Adrenal gland (tissue), 19 donors: ENCODE measurements at places on chromosomes 12 and 14.

GRCh38 chr12:48818831-48819590, 715 bp downstream of the CACNB3 start:
- H3K4me3 ChIP-seq = no peak overlapping the region
- DNase-seq = no peak
- H3K27me3 ChIP-seq = no peaks in the 10 kb centered on the region
- H3K27ac ChIP-seq = no peak overlapping the region
- no peaks in the 10 kb centered on the region for H3K36me3 ChIP-seq

- no peak overlapping the region for H3K27ac ChIP-seq
- no peaks in the 10 kb centered on the region for H3K36me3 ChIP-seq
- H3K4me3 ChIP-seq = no peak overlapping the region
Measured at GRCh38 chr14:64340560-64341196, 46.5 kb upstream of the ESR2 start.

- peak; percentile 26 for DNase-seq
- peaks cover 13% of the 10 kb centered on the region for H3K4me1 ChIP-seq
- H3K4me3 ChIP-seq = no peak overlapping the region
- no peaks in the 10 kb centered on the region for H3K27me3 ChIP-seq
- no peaks in the 10 kb centered on the region for H3K36me3 ChIP-seq
Measured at GRCh38 chr12:46219877-46220655, 48.8 kb downstream of the SLC38A1 start.

DNA sequence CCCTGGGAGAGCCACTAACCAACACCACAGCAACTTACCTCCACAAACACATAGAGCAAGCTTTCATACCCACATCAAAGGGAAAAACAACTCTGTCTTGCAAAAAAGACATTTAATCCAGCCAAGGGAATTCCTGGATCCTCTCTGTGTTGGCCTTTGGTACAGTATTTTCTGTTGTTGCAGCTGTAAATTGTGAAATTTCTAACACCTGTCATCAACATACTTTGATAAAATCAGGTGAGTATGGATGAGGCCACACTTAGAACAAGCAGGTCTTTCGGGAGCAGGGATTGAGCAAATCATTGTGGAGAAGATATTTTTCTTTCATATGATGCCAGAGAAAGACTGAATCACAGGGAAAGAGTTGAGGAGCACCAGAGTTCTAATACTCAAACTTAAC, 89.3 kb downstream of the SPTSSA start:
- no peaks in the 10 kb centered on the region for H3K36me3 ChIP-seq
- H3K27ac ChIP-seq = no peak overlapping the region
- peaks cover 7% of the 10 kb centered on the region for H3K4me1 ChIP-seq
- H3K4me3 ChIP-seq = no peak overlapping the region
- no peak for DNase-seq

GRCh38 chr12:47066278-47067025, 13.0 kb upstream of the PCED1B start:
- H3K36me3 ChIP-seq = no peaks in the 10 kb centered on the region
- no peaks in the 10 kb centered on the region for H3K27me3 ChIP-seq
- peaks cover 12% of the 10 kb centered on the region for H3K4me1 ChIP-seq
- H3K4me3 ChIP-seq = no peak overlapping the region

GRCh38 chr14:64174922-64175782, 119.0 kb downstream of the ESR2 start:
- no peak for DNase-seq
- no peak overlapping the region for H3K27ac ChIP-seq
- H3K27me3 ChIP-seq = no peaks in the 10 kb centered on the region
- H3K4me1 ChIP-seq = peaks cover 5% of the 10 kb centered on the region

GRCh38 chr12:106051853-106052531, 86.8 kb downstream of the NUAK1 start:
- no peak for DNase-seq
- H3K27ac ChIP-seq = no peak overlapping the region
- H3K4me1 ChIP-seq = no peaks in the 10 kb centered on the region
- H3K27me3 ChIP-seq = no peaks in the 10 kb centered on the region
- no peaks in the 10 kb centered on the region for H3K36me3 ChIP-seq

- no peak overlapping the region for H3K4me3 ChIP-seq
- H3K27ac ChIP-seq = no peak overlapping the region
- no peaks in the 10 kb centered on the region for H3K36me3 ChIP-seq
- H3K4me1 ChIP-seq = no peaks in the 10 kb centered on the region
- peaks cover 6% of the 10 kb centered on the region for H3K27me3 ChIP-seq
Measured at GRCh38 chr12:54601841-54602240, 13.4 kb upstream of the PPP1R1A start.

DNA sequence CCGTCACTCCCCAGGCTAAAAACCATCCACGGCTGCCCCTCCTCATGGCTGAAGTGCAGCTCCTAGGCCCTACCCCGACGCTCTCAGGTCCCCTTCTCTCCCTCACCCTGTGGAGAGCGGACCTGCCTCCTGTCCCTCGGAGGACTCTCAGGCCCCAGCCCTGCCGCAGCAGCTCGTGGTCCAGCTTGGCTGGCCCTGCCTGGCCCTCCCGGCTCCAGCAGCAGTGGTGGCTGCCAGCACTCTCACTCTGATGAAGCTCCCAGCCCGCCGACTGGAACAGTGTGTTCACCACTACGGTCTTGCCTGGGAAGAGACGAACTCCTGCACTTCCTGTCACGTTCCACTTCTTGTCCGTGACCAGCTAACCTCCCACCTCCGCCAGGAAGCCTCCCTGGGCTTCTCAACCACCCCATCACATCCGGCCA, 11.1 kb downstream of the BAG5 start:
- no peak for DNase-seq
- H3K4me1 ChIP-seq = peaks cover 21% of the 10 kb centered on the region
- H3K36me3 ChIP-seq = no peaks in the 10 kb centered on the region
- H3K27ac ChIP-seq = no peak overlapping the region
- no peak overlapping the region for H3K4me3 ChIP-seq

- H3K4me1 ChIP-seq = no peaks in the 10 kb centered on the region
- H3K4me3 ChIP-seq = no peak overlapping the region
- DNase-seq = no peak
- no peaks in the 10 kb centered on the region for H3K36me3 ChIP-seq
- H3K27me3 ChIP-seq = peaks cover 5% of the 10 kb centered on the region
- no peak overlapping the region for H3K27ac ChIP-seq
Measured at GRCh38 chr12:113658006-113658655, 186.5 kb upstream of the LHX5 start.

- H3K4me1 ChIP-seq = no peaks in the 10 kb centered on the region
- no peak overlapping the region for H3K4me3 ChIP-seq
- no peaks in the 10 kb centered on the region for H3K36me3 ChIP-seq
- H3K27ac ChIP-seq = no peak overlapping the region
Measured at GRCh38 chr12:49980501-49981349, 8.0 kb downstream of the AQP6 start.

DNA sequence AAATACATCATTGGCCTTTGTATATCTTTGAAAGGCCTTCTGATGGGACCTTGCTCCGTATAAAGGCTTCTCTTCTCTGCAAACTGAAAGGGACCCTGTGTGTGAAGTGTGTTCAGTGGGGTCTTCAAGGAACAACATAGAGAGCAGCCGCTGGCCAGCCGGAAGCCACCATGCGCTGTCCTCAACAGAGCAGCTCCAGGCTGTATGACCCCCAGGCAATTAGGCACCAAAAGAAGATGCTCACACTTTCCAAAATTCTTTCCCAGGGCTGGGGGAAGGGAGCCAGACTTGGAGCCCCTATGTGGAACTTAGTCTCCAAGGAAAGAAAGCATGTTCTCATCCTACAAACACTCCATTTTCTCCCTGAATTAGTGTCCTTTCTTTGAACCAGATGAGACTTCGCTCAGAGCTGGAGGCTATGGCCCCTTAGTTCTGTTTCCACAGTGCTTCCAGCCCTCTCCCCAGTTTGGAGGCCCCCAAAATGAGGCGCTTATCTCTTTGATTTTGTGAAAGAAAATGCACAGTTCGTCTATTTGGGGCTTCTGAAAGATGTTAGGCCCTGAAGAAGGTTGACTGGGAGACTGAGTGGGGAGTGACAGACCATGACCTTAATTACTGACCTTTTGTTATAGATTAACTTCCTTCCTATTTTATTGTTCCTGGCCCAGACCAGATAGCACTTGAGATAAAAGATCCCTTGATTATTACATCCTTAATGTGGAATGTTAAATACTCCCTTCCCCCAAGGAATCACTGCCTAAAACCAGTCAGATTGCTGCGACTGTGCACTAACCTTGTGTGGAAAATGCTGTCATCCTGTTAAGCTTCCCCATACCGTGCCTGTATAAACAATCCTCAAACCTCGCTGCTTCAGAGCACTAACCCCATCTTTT, 128.3 kb upstream of the FGD4 start:
- peaks cover 18% of the 10 kb centered on the region for H3K4me1 ChIP-seq
- H3K36me3 ChIP-seq = no peaks in the 10 kb centered on the region

DNA sequence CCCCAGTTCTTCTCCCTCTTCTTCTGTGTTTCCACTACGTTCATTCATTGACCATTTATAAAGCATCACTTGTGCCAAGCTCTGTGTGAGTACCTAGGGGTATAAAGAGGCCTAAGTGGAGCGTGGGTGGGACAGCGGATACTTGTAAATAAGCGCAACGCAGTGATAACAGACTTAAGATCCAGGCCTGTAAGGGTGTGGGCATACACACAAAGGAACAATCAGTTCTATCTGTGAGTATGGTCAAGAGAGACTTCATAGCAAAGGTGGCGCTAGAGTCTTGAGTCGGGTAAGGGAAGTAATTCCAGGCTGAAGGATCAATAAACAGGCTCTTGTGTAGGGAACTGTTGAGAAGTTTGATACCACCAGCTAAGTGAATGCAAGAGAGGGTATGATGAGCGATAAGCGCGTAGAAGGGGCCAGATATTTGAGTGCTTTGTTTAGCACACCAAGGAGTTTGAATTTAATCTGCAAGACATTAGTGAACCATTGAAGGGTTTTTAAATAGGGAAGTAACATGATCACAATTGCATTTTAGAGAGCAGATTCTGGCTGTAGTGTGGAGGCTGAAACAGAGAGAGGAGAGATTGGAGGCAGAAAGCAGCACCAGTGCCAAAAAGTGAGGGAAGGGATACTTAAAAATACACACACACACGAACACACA, 1.0 kb upstream of the GXYLT1 start:
- H3K4me3 ChIP-seq = peak overlapping the region; percentile 21
- H3K27me3 ChIP-seq = no peaks in the 10 kb centered on the region
- peaks cover 10% of the 10 kb centered on the region for H3K4me1 ChIP-seq
- peak overlapping the region; percentile 89 for H3K27ac ChIP-seq
- H3K36me3 ChIP-seq = no peaks in the 10 kb centered on the region

GRCh38 chr12:113860950-113861349, 105.2 kb downstream of the RBM19 start:
- H3K36me3 ChIP-seq = peaks cover 9% of the 10 kb centered on the region
- H3K27ac ChIP-seq = no peak overlapping the region
- no peaks in the 10 kb centered on the region for H3K27me3 ChIP-seq
- no peaks in the 10 kb centered on the region for H3K4me1 ChIP-seq
- no peak overlapping the region for H3K4me3 ChIP-seq

GRCh38 chr12:55642267-55642666, 5.6 kb downstream of the OR10P1 start:
- no peak overlapping the region for H3K4me3 ChIP-seq
- peak overlapping the region; percentile 64 for H3K27ac ChIP-seq
- H3K4me1 ChIP-seq = peaks cover 10% of the 10 kb centered on the region

DNA sequence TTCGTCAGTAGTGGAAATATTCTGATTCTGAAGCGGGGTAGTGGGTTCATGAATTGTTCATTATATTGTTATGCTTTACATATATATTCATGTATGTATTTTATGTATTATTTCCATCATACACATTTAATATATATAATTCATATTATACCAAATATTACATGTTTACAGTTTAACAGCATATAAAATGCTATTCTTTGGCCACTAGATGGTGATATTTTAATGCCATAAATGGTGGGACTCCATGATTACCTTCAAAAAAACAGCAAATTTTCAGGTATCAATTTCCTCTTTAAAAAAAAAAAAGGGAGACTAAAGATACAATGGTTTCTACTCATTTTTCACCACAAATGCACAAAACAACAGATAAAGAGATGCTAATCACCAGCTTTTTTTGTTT, 41.0 kb downstream of the BDKRB1 start:
- no peak for DNase-seq
- peaks cover 24% of the 10 kb centered on the region for H3K36me3 ChIP-seq
- no peak overlapping the region for H3K4me3 ChIP-seq
- no peak overlapping the region for H3K27ac ChIP-seq
- H3K27me3 ChIP-seq = no peaks in the 10 kb centered on the region

DNA sequence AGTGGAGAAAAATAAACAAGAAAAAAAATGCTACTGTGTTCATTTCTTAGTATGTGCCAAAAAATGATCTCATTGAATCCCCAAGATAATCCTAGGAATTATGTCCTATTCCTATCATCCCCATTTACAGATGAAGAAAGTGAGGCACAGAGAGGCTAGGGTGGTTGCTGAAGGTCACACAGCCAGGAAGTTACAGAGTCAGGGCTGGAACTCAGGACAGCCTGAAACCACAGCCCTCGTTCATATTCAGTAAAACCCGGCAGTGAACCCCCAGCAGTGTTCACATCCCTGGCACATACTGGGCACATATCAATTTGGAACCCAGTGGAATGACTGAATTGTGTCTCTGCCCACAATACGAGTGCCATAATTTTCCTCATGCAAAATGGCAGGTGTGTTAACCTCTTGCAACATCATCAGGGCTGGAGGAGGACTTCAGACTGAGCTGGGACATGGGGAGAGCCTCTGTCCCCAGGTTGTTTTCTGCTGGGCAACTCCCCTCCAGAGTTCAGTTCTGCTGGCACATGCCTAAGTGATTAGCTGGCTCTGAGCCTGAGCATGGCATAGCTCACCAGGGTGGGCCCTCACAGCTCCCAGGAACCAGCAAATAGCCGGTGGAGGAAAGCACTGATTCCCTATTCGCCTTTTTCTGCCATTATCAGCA, 2.0 kb upstream of the PPP1CC start:
- H3K27me3 ChIP-seq = no peaks in the 10 kb centered on the region
- H3K4me3 ChIP-seq = no peak overlapping the region
- no peak for DNase-seq
- peak overlapping the region; percentile 19 for H3K27ac ChIP-seq
- H3K36me3 ChIP-seq = no peaks in the 10 kb centered on the region
- peaks cover 33% of the 10 kb centered on the region for H3K4me1 ChIP-seq
